ENCODE measurements at places on chromosomes 3 and 15.

DNA sequence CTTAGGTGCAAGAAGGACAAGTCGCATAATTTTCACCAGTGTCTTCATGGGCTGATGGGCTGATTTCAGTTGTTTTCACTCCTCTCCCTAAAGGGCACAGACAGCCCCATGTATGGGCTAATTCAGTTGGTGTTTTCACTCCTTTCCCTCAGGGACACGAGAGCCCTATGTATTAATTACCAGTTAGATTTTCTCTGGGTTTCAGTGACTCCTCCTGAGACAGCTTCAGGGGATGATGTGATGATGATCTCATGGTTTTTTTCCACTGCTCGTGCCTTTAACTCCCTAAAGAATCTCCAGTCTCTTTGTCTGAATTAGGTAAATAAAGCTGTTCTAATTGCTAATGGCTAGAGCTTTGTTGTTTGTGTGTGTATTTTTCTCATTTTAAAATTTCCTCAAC is 9.9 kb downstream of the RAMAC start:
- no peak for DNase-seq

DNA sequence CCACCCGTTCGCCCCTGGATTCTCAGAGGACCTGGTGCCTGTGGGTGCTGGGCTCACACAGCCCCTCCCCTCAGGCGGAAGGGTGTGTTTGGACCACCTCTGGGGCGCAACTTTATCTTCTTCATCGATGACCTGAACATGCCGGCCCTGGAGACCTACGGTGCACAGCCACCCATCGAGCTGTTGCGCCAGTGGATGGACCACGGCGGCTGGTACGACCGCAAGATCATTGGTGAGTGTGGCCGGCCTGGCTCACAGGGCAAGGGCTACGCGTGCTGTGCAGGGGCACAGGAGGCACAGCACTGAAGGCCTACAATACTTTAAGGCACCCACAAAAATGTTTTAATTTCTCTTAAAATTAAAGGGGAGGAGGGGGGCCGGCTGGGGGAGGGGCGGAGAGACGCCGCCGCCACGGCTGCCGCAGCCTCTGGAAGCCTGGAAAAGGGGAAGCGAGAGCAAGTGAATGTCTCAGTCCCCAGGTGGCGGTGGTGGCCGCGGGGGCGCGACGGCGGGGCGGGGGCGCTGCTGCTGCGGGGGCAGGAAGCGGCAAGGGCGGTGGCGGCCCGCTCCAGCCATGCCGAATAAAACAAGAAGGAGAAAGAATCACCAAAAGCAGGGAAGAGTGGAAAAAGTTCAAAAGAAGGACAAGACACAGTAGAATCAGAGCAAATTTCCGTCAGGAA is 56.8 kb downstream of the DNAH1 start:
- peak; percentile 38 for DNase-seq

- no peak for DNase-seq
Measured at GRCh38 chr3:159650726-159651125, 337.9 kb upstream of the IL12A start.

DNA sequence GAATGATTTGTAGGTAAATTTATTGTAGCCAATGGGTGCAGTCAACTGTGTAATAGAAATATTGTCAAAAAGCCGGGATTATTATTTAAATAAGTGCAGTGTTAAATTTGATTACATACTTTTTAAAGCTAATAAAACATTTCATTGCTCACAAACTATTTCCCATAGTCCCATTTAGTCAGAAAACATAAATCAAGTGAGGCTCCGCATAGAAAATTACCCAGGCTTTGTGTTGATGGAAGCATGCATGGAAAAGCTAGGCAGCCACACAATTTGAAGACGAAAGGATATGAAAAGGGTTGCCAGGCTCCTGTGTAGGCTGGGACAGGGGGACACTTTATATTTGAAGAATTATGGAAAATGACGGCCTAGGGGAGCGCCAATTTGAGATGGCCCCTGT is 82.3 kb downstream of the LRTM1 start:
- no peak for DNase-seq

DNA sequence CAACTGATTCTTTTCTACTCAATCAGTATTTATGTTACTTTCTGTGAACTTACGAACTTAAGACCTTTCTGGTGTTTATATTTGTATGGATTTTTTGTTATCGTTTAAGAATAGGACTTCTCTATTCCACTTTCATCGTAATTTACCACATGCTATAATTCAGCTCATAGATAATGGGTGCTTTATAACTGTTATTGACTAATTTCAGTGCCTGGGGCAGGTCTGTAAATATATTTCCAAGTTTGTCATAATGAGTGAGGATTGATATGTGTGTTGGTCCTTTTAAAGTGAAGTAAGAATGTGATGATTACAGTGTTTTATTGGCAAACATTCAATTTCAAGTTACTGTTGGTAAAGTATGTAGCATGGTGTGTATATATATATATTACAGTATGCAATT is 1.8 kb upstream of the NAALADL2 start:
- no peak for DNase-seq

GRCh38 chr15:32677238-32677750 is 35.8 kb downstream of the SCG5 start:
- DNase-seq = no peak

DNA sequence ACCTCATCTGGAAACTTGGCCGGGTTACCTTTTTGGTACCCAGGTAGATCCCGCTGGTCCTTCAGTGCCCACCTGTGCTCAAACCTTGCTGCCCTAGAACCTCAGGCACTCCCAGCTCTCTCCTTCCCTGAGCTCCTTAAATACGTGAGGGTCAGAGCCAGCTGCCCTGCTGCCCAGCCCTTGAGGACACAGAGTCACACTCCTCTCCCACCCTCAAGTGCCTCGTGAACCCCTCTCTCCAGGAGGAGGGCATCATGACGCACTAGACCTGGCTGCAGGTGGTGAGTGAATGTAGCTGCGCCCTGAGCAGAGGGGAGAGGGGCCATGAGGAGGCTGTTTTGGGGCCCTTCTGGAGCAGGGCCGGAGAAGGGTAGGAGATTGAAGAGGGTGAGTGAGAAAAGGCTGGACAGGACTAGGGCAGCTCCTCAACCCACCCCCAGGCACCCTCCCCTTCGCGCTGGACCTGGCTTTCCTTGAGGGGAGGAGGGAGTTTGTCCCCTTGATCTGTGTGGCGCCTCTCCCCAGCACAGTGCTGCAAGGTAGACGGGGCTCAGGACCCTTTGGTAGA is 941 bp downstream of the SLC12A8 start:
- DNase-seq = no peak

DNA sequence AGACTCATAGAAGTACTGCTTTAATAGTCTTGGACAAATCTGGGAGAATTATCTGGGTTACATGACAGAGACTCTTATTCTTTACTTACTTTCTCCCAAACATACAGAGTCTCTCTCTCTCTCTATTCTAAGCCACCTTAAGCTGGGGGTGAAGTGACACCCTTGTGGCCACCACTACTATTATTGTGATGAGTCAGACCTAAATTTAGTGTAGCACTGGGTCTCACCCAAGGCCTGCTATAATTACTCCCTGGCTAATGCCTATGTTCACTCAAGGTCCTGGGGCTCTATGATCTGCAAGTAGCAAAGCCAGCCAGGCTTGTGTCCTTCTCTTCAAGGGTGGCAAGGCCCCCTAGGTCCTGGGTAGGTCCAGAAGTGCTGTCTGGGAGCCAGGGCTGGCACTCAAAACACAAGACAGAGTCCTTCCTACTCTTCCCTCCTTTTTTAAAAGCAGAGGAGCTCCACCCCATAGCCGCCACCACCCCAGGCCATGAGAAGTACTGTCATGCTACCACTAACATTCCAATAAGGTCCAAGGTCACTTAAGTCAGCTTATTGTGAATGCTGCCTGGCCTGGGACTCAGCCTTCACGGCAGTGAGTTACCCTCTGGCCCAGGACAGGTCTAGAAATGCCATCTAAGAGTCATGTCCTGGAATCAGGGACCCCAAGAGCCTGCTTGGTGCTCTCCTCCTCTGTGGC is 183.6 kb downstream of the POLQ start:
- DNase-seq = no peak

- no peak for DNase-seq
Measured at GRCh38 chr3:15360788-15361493, 28.6 kb upstream of the SH3BP5 start.

DNA sequence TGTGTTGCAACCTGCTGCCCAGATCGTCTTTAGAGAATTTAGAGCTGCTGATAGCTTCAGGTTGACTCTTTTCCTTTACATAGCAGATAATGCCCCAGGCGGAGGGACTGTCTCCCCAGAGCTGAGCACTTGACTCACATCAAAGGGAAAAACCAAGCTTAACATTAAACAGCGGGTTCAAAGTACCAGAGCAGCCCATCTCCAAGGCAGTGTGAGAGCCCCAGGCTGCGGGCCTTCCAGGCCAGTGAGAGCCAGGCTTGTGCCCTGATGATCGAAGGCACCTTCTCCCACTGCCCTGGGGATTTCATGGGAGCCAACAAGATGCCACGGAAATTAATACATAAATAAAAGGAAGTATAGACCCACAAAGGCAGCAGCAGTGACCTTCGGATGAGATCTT is 275.6 kb downstream of the XXYLT1 start:
- DNase-seq = no peak

DNA sequence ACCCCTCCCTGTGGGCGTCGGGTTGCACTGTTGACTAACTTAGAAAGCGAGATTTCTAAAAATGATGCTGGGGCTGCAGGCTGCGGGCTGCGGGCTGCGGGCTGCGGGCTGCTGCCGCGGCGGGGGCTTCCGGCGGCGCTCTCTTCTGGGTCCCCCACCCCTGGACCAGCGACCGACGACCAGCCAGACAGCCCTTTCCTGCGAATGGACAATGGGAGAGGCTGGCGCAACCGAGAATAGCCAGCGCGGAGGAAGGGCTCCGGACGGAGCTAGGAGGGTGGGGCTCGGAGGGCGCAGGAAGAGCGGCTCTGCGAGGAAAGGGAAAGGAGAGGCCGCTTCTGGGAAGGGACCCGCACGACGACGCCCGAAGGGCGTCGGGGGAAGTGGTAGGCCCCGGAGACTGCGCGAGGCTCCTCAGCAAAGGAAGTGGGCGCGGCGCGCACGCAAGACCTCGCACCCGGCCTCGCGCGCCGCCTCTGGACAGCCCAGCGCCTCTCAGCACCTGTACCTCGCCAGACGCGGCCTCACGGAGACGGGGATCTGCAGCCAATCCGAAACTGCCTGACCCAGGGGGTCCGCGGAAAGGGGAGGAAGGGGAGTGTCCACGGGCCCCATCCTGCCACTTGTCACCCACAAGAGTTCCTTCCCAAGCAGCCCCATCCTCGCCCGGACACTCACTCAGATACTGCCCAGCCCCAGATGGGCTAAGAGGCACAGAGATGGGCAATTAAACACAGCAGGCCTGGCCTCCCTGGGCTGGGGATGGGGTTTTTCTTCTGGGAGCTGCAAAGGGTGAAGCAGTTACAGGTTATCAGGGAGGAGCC is 70.7 kb downstream of the SLC12A8 start:
- DNase-seq = peak; percentile 83

DNA sequence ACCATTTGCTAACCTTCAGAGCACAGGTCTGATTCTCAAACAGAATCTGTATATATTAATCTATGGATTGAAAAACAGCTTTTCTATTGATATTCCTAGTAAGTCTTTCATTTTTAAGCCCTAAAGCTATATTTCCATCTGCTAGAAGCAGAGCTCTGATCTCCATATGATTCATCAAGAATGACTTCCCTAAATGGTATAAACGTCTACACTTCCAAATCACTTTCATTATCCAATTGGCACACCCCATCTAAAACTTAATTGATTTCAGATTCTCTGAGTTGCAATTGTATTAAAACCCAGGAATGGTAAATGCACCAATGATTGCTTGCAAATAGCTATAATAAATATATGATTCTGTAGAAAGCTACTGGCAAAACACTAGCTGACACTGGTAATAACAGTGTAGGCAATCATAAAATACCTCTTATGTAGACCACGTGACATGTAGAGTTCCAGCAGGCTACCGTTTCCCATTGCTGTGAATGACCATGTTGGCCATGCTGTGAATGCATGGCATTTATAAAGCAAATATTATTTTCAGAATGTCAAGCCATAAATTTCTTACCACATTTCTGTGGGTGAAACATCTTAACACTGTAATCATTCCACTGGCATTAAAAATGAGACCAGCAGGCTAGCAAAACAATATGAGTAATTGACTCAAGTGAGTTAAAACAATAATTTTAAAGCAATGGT is 226.0 kb downstream of the ZMAT3 start:
- DNase-seq = no peak

DNA sequence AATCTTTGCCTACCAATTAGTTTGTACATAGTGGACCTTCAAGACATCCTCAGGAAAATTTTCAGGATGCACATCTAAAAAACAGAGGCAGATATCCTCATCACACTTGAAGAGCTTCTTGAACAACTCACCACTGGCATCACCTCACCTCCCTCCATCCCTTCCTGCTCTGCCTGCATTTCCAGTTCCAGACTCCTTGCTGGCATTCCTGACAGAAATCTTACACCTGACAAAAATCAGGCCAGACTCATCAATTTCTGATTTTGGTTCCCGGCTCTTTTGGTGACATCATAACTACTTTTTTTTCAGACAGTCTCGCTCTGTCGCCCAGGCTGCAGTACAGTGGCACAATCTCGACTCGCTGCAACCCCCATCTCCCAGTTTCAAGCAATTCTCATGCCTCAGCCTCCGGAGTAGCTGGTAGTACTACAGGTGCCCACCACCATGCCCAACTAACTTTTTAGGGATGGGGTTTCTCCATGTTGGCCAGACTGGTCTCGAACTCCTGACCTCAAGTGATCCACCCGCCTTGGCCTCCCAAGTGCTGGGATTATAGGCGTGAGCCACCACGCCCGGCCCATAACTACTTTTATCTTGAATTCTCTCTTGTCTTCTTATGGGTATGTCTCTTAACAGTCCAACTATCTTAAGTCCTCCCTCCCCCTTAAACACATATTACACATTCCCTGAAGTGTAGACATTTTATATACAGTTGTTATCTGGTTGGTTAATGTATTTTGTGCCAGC is 216.6 kb upstream of the IL12A start:
- no peak for DNase-seq

DNA sequence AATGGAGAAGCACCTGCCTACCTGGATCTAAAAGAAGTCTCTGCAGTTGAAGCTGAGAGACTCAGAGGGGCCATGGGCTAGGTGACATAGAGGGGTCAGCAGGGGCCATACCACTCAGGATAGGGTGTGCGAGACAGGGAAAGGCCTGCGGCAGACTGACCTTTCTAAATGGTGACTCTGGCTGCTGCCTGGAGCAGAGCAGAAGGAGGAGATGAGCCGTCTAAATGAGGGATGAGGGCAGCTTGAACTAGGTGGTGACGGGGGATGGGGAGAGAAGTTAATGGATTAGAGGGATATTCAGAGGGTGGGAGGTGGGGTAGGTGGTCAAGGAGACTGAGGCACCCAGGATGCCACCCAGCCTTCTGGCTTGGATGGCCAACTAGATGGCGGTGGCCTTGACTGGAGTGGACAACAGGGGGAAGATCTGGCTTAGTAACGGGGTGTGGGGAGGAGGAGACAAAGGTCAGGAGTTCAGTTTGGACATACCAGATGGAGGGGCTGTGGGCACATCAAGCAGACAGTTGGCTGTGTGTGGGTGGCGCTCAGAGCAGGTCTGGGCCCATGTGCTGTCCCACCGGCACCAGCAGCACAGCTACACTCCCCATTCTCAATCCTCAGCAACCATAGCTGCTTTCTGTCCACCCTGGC is 3.2 kb upstream of the ITIH1 start:
- no peak for DNase-seq
